ENCODE measurements at places on chromosomes 5 and 9. TPM values are rescaled to one million over a fixed set of nuclear protein-coding genes. Genes with fewer than 3 reads are reported as not detected.

GRCh38 chr5:180034564-180034963, 37.0 kb downstream of the RNF130 start:
- H3K27me3 ChIP-seq: no peaks in the 10 kb centered on the region
- H3K4me3 ChIP-seq: no peak overlapping the region
- peaks cover 3% of the 10 kb centered on the region for H3K36me3 ChIP-seq
- DNase-seq: no peak
- H3K27ac ChIP-seq: no peak overlapping the region
- H3K4me1 ChIP-seq: no peaks in the 10 kb centered on the region

DNA sequence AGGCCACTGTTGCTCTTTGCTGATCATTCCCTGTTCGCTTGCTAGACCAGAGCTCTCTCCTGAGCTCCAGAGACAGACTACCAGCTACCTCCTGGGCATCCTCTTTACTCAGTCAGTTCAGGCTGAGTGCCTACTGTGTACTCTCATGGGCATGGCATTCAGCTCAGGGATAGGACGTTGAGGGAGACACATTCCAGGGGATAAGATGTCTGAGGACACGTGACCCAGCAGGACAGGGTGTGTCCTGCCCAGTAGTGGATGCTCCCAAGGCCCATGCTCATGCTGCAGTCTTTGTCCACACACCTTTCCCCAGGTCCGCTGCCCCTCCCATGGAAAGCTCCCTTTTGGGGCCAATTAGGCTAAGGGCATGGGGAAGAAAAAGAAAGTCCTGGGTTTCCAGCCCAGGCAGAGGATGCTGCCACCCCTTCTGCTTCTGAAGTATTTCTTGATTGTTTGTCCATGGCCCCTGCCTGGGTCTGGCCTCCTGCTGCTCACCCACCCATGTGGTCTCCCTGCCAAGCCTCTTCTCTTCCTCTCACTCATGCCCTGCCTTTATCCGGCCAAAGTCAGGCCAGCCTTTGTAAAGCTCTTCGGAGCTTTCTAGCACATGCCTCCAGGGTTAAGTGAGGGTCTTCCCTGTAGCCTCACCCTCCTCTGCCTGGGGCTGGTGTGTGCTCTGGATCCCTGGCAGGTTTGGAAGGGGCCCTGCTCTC, 60.5 kb upstream of the PITX1 start:
- peaks cover 12% of the 10 kb centered on the region for H3K27me3 ChIP-seq
- no peak overlapping the region for H3K4me3 ChIP-seq
- no peak overlapping the region for H3K27ac ChIP-seq
- DNase-seq: no peak
- no peaks in the 10 kb centered on the region for H3K4me1 ChIP-seq

GRCh38 chr9:18821788-18822187, 211.2 kb downstream of the SAXO1 start:
- DNase-seq: no peak
- H3K36me3 ChIP-seq: no peaks in the 10 kb centered on the region
- H3K27ac ChIP-seq: no peak overlapping the region
- H3K4me1 ChIP-seq: peaks cover 19% of the 10 kb centered on the region
- peaks cover 2% of the 10 kb centered on the region for H3K27me3 ChIP-seq
- no peak overlapping the region for H3K4me3 ChIP-seq

DNA sequence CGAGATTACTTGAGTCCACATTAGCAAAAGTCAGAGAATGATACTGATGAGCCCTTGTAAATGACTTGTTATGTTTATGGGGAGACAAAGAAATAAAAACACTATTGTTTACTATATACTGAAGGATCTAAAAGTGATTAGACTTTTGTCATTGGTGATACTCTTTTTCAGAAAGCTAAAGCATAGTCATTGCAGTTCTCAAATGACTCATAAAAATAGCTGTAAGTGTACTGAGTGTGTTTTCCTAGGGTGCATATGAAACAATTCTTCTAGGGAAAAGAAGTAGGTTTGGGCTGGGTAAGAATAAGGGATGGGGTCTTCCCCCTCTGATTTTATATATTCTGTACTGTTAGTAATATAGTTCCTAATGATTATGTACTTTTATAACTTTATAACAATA, 32.6 kb downstream of the WDR36 start:
- no peak overlapping the region for H3K27ac ChIP-seq
- H3K4me3 ChIP-seq: no peak overlapping the region

DNA sequence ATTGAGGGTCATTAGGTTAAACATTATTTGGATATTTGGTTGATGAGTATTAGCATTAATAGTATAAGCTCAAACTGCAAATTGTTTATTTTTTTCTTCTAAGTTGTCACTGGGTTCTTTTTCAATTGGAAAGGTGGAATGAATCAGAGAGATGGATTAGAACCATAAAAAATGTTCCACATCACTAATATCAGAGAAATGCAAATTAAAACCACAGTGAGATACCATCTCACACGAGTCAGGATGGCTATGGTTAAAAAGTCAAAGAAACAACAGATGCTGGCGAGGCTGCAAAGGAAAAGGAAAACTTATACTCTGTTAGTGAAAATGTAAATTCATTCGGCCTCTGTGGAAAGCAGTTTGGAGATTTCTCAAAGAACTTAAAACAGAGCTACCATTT, 122.8 kb downstream of the CCDC192 start:
- DNase-seq: no peak
- no peaks in the 10 kb centered on the region for H3K4me1 ChIP-seq
- H3K27me3 ChIP-seq: peaks cover 6% of the 10 kb centered on the region
- no peaks in the 10 kb centered on the region for H3K36me3 ChIP-seq

DNA sequence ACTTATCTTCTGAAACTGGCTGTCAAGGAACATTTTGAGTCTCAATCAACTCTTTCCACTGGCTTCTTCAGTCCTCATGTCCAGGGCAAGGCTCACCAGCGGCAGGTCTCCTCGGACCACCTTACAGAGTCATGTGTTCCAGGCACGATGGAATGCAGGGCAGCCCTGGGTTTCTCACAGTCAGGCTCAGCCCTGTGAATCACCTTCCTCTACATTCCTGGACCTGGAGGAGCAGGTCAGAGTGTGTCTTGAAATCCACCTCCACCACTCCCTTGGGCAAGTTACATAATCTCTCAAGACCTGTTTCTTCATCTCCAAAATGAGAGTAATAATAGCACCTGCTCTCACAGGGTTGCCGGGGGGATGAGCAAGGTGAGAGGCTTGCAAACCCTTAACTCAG, 16.0 kb downstream of the ENC1 start:
- H3K27ac ChIP-seq: no peak overlapping the region
- peaks cover under 1% of the 10 kb centered on the region for H3K36me3 ChIP-seq
- no peak overlapping the region for H3K4me3 ChIP-seq
- H3K27me3 ChIP-seq: peaks cover 9% of the 10 kb centered on the region
- H3K4me1 ChIP-seq: no peaks in the 10 kb centered on the region

GRCh38 chr5:124922255-124922975, 176.0 kb upstream of the ZNF608 start:
- H3K27ac ChIP-seq: no peak overlapping the region
- H3K36me3 ChIP-seq: no peaks in the 10 kb centered on the region
- no peak overlapping the region for H3K4me3 ChIP-seq
- no peaks in the 10 kb centered on the region for H3K27me3 ChIP-seq
- no peak for DNase-seq

- peaks cover 4% of the 10 kb centered on the region for H3K4me1 ChIP-seq
- no peak overlapping the region for H3K4me3 ChIP-seq
- DNase-seq: no peak
- H3K27ac ChIP-seq: no peak overlapping the region
- no peaks in the 10 kb centered on the region for H3K36me3 ChIP-seq
These were observed 24.3 kb downstream of the S100Z start for GRCh38 chr5:76874088-76874581.

- H3K4me1 ChIP-seq: peaks cover 36% of the 10 kb centered on the region
- DNase-seq: no peak
- H3K4me3 ChIP-seq: no peak overlapping the region
- H3K36me3 ChIP-seq: peaks cover 5% of the 10 kb centered on the region
- peak overlapping the region; percentile 10 for H3K27ac ChIP-seq
These were observed 5.0 kb downstream of the HAND1 start for GRCh38 chr5:154472871-154473580.

DNA sequence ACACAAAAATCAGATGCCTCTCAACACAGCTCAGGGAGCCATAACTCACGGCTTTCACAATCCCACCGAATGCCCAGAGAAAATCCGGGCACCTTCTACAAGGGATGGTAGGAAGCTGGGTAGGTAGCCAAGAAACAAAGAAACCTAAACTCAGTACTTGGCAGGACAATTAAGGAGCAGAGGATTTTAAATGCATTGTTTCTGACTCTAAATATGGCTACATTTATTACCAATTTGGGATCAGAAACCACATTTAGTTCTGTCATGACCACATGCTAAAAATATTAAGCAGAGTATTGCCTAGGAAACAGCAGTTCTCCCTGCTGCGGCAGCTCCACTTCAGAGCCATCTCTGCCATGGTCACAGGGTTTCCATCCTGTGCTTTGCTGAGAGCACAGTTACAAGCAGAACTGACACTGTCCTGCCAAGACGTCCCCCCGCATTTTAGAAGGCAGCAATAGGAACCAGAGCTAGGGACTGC, 57.5 kb downstream of the SIL1 start:
- DNase-seq: no peak
- no peaks in the 10 kb centered on the region for H3K27me3 ChIP-seq
- no peaks in the 10 kb centered on the region for H3K36me3 ChIP-seq
- no peaks in the 10 kb centered on the region for H3K4me1 ChIP-seq

DNA sequence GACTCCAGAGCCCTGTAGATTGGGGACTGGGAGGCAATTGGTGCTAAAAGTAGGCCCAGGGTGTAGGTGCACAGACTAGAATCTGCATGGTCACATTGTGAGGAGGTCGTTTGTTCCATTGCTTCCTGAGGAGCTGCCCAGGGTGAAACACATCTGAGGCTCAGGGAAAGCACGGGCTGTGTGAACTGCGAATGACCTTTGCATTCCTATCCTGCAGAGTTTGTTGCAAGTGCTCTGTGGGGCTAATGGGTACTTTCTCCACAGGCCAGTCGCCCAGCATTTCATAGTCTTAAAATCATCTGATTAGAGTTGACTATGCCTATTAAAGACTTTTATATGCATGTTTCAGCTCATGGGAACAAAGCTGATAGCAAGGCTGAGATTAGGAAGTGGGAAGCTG, 14.4 kb upstream of the SLC46A2 start:
- H3K27ac ChIP-seq: no peak overlapping the region
- no peaks in the 10 kb centered on the region for H3K36me3 ChIP-seq
- DNase-seq: no peak
- H3K27me3 ChIP-seq: peaks cover 11% of the 10 kb centered on the region

GRCh38 chr9:16461137-16461840, 409.2 kb downstream of the BNC2 start:
- no peak overlapping the region for H3K4me3 ChIP-seq
- H3K27ac ChIP-seq: no peak overlapping the region
- no peaks in the 10 kb centered on the region for H3K36me3 ChIP-seq
- H3K4me1 ChIP-seq: no peaks in the 10 kb centered on the region

DNA sequence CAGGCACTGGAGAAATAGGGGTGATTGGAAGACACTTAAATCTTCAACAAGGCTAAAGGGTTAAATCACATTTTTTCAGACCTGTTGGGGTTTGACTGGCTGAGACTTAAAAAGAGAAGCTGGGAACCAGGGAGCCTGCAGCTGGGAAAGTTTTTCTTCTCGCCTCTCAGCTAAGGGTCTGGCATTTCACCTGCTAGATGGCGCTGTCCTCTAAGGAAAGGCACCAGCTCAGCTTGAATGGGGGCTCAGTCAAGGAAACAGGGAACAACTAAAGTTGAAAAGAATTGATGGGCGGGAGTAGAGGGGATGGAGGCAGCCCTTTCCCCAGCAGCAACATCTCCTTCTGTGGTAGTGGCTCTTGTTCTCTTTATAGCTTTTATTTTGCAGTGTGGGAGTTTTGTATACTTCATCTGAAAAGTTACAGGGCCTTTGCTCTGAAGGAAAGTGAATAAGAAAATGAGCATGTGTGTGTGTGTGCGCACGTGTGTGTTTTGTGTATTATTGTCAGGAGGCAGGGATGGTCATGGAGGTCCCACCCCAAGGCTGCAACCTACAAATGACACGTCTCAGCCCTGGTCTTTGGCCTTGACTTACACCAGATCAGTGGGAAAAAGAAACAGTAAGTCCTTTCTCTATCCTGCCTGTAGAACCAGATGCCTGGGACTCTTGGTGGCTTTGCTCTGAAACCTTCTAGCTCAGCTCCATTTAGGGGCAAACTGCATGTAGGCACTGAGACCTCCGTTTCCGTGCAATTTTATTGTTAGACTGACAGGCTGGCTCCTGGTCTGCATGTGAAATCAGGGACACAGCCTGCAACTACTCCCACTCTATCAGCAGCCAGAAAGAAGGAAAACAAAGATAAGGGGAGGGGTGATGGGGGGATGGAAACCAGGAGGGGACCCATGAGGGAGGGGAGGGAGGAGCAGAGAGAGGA, 316.2 kb upstream of the CLINT1 start:
- H3K4me3 ChIP-seq: no peak overlapping the region
- no peaks in the 10 kb centered on the region for H3K27me3 ChIP-seq
- no peaks in the 10 kb centered on the region for H3K4me1 ChIP-seq
- H3K27ac ChIP-seq: no peak overlapping the region
- H3K36me3 ChIP-seq: no peaks in the 10 kb centered on the region

GRCh38 chr5:60668686-60669304, 31.2 kb downstream of the DEPDC1B start:
- H3K4me1 ChIP-seq: no peaks in the 10 kb centered on the region
- peaks cover 5% of the 10 kb centered on the region for H3K36me3 ChIP-seq
- peak; percentile 12 for DNase-seq
- H3K27me3 ChIP-seq: no peaks in the 10 kb centered on the region
- H3K4me3 ChIP-seq: no peak overlapping the region

- H3K27ac ChIP-seq: no peak overlapping the region
- peaks cover 52% of the 10 kb centered on the region for H3K36me3 ChIP-seq
- peaks cover 18% of the 10 kb centered on the region for H3K4me1 ChIP-seq
- no peak overlapping the region for H3K4me3 ChIP-seq
- no peaks in the 10 kb centered on the region for H3K27me3 ChIP-seq
These were observed 39.2 kb downstream of the GPR107 start for GRCh38 chr9:130092910-130093309.

- H3K27ac ChIP-seq: no peak overlapping the region
- no peak for DNase-seq
- H3K4me3 ChIP-seq: no peak overlapping the region
- H3K4me1 ChIP-seq: peaks cover 18% of the 10 kb centered on the region
- H3K36me3 ChIP-seq: no peaks in the 10 kb centered on the region
- peaks cover 4% of the 10 kb centered on the region for H3K27me3 ChIP-seq
These were observed 80.0 kb upstream of the LRRTM2 start for GRCh38 chr5:138955013-138955660.

GRCh38 chr5:74187757-74188156, 452.8 kb downstream of the ENC1 start:
- H3K4me3 ChIP-seq: no peak overlapping the region
- H3K27me3 ChIP-seq: peaks cover 7% of the 10 kb centered on the region
- DNase-seq: no peak
- H3K27ac ChIP-seq: no peak overlapping the region

GRCh38 chr5:57495285-57496086, 12.9 kb upstream of the ACTBL2 start:
- H3K36me3 ChIP-seq: peaks cover 2% of the 10 kb centered on the region
- peak overlapping the region; percentile 0 for H3K4me3 ChIP-seq
- peak; percentile 26 for DNase-seq
- peaks cover 48% of the 10 kb centered on the region for H3K4me1 ChIP-seq
- H3K27ac ChIP-seq: peak overlapping the region; percentile 70

CLIC3 gene
- total RNA-seq: 2.6 TPM

HAVCR1 gene
- total RNA-seq: 1.5 TPM

C9 gene
- total RNA-seq: not detected

RPL7A gene
- 1,928 TPM for total RNA-seq

LCN10 gene
- total RNA-seq: not detected

ETF1 gene
- total RNA-seq: 72.1 TPM

GLRX gene
- total RNA-seq: 60.2 TPM

ORM2 gene
- not detected for total RNA-seq

MCC gene
- 2.9 TPM for total RNA-seq

UBAP2 gene
- total RNA-seq: 49.8 TPM

IL9 gene
- not detected for total RNA-seq

PRLR gene
- not detected for total RNA-seq

IFNB1 gene
- total RNA-seq: not detected

PCDHGC5 gene
- total RNA-seq: not detected
